Stimulated activated CD4-positive, alpha-beta T cell treated with anti-CD3 and anti-CD28 coated beads, Interleukin-4, amount 100 ng/mL, for 48 hours (primary cell): ENCODE measurements at places on chromosomes 13 and 19.

GRCh38 chr19:43460362-43461016, 4.9 kb downstream of the LYPD3 start:
- DNase-seq: no peak

- DNase-seq: no peak
Observed at GRCh38 chr13:102965802-102966201, 100.4 kb downstream of the SLC10A2 start.

DNA sequence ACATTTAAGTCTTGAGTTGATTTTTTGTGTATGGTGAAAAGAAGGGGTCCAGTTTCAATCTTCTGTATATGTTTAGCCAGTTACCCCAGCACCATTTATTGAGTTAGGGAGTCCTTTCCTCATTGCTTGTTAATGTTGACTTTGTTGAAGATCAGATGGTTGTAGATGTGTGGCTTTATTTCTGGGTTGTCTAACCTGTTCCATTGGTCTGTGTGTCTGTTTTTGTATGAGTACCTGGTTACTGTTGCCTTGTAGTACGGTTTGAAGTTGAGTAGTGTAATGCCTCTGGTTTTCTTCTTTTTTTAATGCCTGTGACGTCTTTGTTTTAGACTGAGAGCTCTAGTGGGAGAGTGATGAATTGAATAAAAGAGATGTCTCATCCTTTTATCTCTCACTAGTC, 83.2 kb downstream of the NBEA start:
- no peak for DNase-seq

- no peak for DNase-seq
Observed at GRCh38 chr19:55181740-55182139, 1.7 kb upstream of the SYT5 start.

DNA sequence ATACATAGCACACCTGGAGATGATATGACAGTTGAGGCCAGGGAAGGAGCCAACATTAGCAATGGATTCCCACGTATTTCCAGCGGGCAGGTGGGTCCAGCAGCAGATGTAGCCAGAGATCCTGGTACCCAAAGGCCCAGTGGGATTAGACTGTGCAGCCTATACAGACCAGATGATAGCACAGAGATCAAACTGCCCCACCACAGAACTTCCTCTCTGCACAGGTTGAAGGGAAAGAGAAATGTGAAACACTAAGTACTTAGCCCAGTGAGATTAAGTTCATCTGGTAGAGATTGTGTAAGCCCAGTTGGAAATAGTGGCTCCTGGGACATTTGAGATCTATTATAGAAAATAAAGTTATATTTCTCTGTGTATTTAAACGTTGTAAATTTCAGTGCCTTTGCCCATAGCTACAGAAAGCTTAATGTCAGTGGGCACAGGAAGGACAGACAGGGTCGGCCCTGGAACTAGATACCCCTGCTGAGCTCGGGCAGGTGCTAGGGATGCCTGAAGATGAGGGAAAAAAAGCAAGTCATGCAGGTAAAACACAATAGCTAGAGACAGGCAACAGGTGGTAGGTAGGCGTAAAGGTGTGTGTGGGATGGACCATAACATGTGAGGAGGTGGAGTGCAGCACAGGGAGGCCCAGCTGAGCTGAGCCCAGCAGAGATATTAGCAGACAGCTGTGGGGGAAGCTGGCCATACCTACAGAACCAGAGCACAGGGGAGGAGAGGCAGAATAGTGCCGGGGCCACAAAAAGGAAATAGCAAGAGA, 27.3 kb upstream of the SPATA13 start:
- no peak for DNase-seq

DNA sequence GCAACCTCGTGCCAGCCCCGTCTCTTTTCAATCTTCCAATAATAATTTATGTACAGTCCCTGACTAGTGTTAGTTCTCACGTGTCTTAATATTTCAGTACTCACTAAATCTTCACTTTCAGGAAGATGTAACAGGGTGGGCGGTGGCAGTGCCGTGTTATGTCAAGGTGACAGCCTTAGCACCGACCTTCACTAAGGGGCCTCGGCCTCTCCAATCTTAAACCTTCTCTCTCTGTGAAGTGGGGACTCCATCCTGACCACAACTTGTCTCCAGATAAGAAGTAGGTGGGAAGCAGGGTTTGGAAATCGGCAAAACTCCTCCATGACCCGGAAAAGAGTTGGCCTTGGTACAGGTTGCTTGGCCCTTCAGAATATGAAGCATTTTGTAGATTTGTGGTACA, 1.8 kb downstream of the RPS19 start:
- no peak for DNase-seq

DNA sequence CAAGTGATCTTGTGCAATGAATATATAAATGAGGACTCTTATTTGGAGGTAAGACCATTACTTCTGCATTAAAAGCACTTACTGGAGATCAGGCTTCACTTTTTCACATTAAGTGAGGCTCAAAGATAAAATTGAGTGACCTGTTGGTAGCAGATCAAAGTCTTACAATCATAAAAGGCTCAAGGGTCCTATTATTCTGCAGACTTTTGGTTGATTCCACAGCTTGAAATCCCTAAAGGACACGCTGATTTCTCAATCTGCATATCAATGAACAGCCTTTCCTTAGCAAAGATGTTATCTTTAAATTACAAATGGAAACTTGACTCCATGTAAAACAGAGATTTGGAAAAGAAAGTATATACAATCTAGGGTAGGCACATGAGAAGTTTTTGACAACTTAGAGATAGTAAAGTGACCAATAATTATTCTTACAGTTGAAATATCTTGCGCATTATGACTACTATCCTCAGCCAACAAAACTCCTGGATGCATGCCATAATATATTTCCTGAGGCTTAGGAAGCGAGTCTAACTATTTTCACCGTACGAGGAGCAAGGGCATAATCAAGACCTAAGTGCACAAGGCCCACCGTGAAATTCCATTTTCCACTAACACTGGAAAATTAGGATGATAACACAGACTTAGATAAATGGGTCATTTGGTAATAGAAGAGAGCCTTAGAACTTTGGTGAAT, 640.7 kb downstream of the LIG4 start:
- DNase-seq: no peak

DNA sequence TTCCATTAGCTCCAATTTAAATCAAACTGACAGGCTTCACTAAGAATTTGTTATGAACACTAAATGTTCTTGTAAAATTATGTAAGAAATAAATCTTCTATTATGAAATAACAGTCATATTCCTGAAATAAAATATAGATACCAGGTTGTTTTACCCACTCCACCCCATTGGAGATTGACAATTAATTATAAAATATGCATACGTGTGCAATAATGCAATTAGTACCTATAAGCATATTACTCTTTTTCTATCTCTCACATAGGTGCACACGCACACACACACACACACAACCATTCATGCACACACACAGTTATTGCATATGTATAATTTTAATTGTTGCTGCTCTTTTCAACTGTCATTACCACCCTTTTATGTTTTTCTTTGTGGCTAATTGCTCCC, 395.7 kb downstream of the SLITRK5 start:
- DNase-seq: no peak
